ENCODE measurements at places on chromosomes 7 and 10.

DNA sequence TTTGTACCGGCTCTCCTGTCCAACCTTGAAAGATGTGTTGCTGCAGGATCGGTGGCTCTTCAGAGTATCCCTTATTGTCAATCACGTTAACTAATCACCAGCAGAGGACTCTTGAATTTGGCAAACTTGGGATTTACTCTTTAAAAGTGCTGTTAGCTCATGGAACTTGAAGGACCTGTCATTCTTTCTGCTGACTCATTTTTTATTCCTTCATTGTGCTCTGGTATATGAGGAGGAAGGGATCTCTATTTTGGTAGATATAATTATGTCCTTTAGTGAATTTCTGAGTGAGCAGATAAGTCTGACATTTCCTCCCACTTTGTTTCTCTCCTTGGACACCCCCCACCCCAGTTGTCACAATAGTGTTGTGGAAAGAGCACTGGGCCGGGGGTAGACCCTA, 175.1 kb upstream of the HDAC9 start:
- DNase-seq, result no peak

DNA sequence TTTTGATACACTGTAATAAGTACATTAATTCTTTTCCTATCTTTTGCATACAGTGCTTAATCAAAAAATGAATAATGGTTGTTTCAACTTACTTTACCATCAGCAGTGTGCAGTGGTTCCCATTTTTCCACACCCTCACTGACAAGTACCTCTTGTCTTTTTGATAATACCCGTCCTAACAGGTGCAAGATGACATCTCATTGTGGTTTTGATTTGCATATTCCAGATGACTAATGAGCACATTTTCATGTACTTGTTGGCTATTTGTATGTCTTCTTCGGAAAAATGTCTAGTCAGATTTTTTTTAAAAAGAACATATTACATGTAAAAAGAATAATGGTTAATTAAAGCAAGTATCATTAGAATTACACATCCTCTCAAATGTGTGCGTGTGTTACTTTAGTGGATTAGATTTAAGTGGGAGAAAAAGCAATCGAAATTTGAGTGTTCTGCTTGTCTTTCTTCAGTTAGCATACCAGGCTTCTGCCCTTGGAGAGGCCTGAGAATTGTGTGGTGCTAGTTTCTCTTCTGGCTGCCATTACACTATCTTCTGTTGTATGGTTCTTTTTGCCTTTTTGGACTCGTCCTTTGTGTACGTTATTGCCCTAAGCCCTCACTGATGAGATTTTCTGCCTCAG, 291.2 kb downstream of the AUTS2 start:
- no peak for DNase-seq

DNA sequence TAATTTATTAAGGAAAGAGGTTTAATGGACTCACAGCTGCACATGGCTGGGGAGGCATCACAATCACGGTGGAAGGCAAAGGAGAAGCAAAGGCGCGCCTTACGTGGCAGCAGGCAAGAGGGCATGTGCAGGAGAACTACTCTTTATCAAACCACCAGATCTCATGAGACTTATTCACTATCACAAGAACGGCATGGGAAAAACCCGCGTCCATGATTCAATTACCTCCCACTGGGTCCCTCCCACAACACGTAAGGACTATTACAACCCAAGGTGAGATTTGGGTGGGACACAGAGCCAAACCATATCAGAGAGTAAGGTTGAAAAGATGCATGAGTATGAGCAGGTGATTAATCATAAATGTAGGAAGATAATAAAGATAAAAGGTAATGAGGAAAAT, 3.2 kb upstream of the JCAD start:
- no peak for DNase-seq

DNA sequence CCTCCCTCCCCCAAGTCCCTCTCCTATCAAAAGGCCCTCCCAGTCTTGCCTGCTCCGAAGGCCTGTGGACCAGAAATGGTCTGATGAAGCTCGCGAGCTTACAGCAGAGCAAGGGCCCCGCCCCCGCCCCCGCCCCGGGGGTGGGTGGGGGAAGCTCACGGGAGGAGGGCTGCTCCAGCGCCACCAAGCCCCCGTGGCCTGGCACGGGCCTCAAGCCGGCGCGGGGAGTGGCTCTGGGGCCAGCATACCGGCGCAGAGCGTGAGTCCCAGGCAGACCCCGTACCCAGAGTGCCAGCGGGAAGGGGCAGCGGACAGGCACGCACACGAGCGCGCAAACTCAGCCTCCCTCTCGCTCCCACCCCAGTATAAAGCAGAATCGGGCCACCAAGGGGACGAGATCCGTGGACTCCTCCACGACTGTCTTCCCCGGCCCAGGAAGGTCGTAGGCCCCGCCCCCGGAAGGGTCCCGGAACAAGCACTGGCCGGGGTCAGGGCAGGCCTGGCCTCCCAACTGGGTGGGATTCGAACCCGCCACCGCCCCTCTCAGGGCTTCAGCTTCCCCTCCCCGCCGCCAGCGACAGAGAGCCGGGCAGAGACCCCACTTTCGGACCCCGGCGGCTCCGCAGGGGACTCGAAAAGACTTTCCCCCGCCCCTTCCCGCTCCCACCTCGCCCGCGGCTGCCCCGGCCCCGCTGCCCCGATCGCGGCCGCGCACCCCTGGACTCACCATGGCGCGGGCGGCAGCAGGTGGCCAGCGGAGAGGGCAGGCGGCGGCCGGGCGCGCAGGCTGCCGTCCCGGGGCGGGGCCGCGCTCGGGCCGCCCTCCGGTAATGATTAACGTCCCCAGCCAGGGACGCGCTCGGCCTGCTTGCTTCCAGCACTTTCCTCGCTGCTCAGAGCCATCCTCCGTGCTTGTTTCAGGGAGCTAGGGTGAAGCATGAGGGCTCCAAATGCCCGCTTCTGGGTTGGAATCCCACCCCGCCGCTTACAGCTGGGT, at the start of gene PCBD1:
TSS of gene PCBD1 (minus strand) at position 762 of the 997 bp plus-strand sequence. CDS start at position 730, 32 bp downstream.
- peak; percentile 81 for DNase-seq

DNA sequence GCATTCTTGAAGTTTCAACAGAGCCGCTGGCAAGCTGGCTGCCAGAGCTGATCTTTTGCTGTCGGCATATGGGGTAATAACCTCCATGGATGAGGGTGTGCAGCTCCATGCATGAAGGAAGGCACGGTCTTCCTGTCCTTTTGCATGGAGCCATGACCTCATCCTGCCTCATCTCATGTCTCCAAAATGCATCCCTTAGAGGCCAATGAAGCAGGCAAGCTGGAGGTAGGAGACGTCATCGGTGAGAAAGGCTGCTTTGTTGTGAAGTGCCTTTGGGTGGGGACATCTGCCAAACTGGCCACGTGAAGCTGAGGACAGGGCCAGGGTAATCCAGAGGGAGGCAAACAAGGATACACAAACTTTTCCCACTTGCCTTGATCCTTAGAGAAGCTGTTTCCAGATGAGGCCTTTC, 161.5 kb upstream of the TBX20 start:
- no peak for DNase-seq

DNA sequence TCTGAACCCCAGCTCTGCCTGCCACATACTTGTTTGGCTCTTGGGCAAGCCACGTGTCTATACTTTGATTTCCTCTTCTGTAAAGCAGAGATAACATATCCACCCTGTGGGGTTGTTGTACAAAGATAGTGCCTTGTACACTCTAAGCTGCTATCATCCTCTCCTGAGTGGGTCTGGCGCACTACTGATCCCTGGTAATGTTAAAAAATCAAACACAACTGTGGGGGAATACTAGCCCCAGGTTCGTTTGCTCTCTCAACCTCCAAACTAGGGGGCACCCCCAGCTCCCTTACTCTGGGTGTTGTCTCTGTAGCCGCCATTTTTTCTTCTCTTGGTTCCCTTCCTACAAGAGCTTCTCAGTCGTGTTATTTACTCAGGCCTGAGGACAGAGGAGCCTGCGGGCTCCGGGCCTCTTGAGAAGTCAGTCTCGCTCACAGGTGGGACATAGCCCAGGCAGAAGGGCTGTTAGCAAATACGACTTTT, 1.0 kb downstream of the POLM start:
- no peak for DNase-seq

GRCh38 chr10:22712211-22712955, 2.0 kb downstream of the PIP4K2A start:
- DNase-seq, result no peak

DNA sequence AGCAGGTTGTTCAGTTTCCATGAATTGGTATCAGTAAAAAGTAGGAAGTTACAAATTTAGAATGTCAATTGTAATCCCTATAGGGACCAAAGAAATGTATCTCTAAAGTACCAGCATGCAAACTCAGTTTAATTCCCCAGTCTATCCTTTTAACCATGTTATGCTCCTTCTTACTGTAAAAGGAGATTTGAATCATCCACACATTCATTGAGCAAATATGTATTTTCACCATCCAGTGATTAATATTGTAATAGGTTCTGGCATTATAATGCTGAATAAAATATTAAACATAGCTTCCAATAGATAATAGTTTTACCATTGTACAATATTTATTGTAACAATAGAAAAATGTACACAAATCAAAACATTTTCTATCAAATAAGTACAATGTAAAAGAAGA, 228.2 kb upstream of the SEMA3A start:
- DNase-seq, result no peak

DNA sequence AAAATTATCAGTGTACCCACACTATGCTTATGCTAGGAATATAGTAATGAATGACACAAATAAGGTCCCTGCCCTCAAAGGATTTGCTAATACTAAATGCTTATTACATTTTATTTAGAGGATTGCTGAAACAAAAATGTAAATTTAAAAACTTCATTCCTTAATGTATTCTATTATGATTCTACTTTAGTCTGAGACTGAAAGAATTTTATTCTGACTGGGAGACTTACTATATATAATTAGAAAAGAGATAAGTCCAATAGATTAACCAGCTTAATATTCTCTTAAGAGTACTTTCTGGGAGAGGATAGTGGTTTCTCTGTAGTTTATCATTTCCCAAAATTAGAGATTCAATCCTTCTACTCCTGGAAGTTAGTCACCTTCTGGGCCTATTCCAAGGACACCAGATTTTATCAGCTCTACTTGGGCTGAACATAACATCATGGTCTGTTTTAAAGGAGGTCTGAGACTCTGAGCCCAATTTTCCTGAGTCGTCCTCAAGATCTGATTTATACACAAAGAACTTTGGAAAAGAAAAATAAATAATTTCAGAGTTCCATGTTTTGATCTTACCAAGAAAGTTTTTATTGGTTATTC, 41.1 kb downstream of the ASZ1 start:
- no peak for DNase-seq

DNA sequence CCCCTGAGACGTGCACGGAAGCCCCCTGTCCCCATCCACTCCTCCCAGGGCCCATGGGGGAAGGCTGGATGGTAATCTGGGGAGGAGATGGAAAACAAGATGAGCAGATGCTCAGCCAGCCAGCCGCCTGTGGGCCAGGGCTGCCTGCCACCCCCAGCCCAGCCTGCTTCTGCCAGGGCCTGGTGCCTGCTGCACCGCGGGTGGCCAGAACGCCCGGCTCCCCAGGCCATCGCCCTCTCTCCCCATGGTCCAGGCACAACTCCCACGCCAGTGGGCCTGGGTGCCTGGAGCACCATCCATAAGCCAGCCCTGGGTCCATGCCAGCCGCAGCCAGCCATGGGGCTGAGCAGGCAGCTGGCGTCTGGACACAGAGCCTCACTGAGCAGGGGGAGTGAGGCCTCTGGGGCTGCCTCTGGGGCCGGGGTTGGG, 57.2 kb upstream of the ELN start:
- DNase-seq, result no peak

GRCh38 chr10:89644691-89644966, 413 bp downstream of the PANK1 start:
- peak; percentile 27 for DNase-seq

- DNase-seq, result no peak
Observed at GRCh38 chr10:76316234-76316633, 884.8 kb downstream of the LRMDA start.

DNA sequence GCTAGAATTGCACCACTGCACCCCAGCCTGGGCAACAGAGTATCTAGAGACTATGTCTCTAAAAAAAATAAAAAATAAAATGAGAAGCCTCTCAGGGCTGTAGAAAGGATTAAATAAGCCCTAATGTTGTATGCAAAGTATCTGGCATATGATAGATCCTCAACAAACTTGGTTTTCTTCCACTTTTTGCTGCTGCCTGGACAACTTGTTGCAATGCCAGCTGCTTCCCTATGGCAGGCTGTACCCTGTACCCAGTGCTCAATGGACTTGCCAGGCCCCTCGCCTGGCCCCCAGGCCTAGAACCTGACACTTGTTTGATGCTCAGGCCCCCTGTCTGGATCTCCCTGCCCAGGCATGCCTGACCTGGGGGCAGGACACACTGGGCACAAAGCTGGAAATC, 28.5 kb upstream of the CDH23 start:
- no peak for DNase-seq

DNA sequence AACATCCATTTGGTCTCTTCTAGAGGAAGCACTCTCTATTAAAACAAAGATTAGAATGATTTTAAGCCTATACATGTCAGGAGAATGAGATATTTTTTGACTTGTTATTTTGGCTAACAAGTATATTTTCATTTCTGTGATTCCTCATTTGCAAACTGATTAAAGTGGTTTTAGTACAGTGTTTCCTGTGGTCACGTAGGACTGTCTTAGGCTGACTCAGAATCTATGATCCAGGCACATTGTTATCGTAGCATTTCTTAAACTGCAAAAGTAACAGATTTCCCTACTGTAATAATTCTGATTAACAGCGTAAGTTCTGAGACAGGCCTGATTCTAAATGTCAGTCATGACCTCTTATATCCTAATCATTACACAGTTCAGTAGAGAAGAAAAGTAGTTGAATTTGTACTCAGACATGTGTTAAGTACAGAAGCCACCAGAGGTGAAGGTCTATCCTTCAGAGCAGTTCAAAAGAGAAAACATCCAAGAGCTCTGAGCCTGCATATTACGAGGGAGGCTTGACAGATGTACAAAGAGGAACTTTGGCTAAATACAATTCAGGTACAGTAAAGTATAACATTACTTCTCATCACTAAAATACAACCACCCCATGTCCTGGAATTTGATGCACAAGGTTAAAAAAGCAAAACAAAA, 124.1 kb upstream of the TEX47 start:
- no peak for DNase-seq

DNA sequence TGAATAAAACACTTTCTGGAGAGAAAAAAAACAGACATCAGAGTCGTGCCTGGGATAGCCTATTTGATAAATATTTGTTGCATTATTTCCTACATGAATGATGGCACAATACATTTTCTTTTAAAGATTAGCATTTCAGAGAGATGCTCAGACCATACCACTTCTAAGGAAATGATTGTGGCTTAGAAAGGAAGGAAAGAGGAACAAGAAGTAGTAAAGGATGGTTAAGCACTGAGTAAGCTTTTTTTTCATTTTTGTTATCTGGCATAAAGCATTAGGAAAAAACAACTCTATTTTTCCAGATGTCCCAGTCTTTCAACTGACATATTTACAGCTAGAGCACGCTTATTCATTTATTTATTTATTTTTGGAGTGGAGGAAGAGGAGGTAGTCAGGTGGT, 258.8 kb upstream of the TEX47 start:
- no peak for DNase-seq
